Activated T-helper 9 cell treated with anti-CD3 and anti-CD28 coated beads, Interleukin-2, amount 50 U/mL, for 16 hours (primary cell): ENCODE measurements at places on chromosomes 3 and 15.

DNA sequence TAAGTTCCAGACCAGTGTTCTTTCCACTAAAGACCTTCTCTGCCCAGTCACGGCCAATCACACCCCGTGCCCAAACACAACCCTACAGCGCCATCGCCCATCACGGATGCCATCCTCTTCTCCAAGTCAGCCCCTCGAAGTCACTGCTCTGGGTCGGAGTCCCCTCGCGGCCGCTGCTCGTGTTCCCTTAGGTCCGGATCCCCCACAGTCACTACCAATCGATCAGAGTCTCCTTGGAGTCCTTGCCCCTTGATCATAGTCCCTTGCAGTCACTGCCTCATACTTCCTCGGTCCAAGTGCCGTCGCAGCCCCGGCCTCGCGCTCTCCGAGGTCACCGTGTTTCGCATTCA, 461 bp downstream of the PCYT1A start:
- DNase-seq: peak; percentile 16

- DNase-seq: no peak
Measured at GRCh38 chr3:140276703-140277102, 341.7 kb downstream of the CLSTN2 start.

DNA sequence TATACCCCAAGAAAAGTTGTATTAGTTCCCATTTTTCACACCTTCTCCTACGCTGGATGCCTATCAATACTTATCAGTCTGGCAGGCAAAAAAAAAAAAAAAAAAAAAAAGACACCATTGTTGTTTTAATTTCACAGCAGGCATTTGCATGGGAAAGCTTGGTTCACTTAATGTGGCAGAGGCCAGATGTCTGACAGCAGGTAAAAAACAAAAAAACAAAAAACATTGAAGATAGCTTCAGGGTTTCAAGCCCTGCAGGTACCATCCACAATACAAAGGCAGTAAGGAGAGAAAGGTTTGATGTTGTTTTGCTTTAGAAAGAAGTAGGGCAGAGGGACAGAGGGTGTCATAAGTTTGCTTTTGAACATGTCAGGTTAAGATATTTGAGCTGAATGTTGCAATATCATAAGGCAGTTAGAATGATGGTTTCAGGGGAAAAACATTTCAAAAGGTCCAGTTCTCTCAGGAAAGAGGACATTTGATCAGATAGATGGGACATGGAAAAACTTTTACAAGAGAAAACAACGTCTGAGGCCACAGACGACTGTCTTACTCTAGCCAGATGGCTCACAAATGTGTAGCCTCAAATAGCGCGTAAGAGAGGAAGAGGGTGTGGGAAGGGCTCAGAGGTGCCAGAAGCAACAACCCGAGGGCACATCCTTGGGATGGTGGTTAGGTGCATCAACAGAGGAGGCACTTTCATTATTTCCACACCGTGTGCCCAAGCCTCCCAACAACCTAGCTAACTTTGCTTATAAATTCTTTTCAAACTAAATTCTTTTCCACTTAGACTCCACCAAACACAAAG, 25.7 kb downstream of the PCOLCE2 start:
- DNase-seq: no peak

- no peak for DNase-seq
Measured at GRCh38 chr3:48690846-48691458, 5.2 kb upstream of the NCKIPSD start.

- DNase-seq: peak; percentile 3
Measured at GRCh38 chr3:158845765-158846350, 44.0 kb downstream of the MFSD1 start.

DNA sequence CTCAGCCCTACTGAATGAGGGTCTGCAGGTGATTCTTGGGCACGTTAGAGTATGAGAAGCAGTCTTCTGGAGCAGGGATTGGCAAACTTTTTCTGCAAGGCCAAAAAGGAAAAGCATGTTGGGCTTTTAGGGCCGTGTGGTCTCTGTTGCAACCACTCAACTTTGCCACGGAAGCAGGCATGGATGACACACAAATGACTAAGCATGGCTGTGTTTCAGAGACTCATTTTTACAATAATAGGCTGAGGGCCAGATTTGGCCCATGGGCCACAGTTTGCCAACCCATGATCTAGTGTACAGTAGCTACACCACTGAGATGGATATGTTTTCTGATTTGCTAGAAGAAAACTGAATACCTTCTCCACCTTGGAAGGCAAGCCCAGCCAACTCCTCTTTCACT, 66.1 kb upstream of the PRICKLE2 start:
- DNase-seq: no peak

GRCh38 chr3:190384309-190384756, 3.6 kb upstream of the CLDN16 start:
- no peak for DNase-seq

DNA sequence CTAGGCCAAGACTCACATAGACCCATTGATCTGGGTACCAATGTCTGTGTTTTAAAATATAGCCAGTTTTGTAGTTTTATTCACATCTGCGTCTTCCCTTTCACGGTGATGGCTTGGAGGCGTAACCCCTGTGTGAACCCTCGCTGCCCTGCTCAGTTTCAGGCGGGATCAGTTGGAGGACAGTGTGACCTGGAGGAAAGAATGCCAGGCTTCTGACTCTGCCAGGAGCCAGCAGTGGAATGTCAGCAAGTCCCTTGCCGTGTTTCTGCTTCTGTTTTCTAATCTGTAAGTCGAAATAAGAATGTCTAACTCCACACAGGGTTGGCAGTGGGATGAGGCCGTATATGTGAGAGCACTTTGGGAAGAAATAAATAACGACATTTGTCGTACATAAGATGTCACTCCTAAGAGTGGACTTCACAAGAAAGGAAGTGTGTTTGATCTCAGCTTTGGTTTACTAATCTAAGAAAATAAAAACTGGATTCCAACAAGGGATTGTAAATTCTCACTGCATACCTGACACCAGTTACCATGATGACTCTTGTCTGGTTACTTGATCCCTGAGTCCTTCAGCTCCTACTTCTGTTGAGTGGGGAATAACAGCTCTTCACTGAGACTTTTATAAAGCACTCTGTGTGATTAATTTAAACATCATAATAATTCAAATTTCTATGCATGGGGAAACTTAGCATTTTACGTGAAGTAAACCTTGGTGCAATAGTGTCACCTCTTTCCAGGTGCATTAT, 6.3 kb upstream of the CA12 start:
- DNase-seq: no peak

- no peak for DNase-seq
Measured at GRCh38 chr3:64417816-64418215, 192.6 kb upstream of the PRICKLE2 start.

DNA sequence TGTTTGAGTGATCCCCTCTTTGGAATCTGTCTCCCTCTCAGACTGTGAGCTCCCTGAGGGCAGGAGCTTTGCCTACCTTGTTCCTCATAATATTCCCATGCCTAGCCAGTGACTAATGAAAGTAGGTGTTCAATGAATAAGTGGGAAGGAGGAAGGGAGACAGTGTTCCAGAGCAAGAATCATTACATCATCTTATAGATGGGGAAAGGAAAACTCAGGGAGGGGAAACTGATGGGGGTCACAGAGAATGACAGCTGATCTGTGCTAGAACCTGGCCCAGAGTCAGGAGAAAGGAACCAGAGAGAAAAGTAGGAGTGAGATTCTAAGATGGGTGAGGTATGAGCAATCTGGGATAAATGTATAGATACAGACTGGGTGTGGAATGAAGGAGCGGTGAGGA, 29.9 kb downstream of the LINGO1 start:
- DNase-seq: no peak

DNA sequence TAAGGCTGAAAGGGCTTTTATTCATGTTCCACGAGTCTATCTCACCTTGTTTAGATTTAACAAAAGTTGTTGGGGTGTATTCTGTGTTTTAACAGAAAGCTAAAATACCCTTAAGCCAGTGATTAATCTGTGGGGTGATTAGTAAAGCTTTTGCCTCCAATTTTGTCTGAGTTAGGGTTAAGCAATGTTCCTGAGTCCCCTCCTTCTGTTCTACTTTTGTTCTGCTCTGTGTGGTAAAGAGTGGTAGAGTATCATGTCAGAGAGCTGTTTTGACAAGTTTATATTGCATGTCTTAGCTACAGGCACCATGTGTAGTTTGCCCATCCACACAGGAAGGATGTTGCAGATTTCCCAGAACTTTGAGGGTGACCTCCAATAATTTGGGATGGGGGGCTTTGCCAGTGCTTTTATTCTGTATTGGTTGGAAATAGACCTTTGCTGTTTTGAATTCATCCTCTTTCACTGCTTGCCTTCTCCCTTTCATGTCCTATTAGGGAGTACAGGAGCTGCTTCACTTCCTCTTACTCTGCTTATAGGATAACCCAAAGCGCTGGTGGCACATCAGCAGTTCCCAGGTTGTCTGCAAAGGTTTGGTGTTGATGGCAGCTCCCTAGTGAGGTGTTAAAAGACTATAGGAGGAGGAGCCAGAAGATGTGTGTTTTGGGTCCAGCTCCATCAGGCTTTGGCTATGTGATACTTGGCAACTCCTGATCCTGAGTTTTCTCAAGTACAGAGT, 7.4 kb downstream of the PDE8A start:
- no peak for DNase-seq

GRCh38 chr15:42138968-42139386, 17.5 kb downstream of the PLA2G4F start:
- no peak for DNase-seq

DNA sequence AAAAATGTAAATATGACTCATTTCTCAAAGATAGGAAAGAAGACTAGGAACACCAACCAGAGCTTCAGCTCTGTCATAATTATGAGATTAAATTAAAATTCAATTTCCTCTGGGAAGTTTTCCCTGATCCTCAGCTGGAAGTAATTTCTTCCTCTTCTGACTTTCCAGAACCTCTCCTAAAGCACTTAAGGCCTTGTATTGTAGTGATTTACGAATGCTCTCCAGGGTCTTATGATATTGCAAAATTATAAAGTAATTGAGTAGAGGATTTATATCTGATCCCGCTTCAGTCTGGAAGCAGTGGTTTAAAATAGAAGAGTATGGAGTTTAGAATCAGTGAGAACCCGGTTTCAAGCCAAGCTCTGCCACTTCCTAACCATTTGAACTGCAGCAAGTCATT, 279.8 kb downstream of the ZPLD1 start:
- no peak for DNase-seq

DNA sequence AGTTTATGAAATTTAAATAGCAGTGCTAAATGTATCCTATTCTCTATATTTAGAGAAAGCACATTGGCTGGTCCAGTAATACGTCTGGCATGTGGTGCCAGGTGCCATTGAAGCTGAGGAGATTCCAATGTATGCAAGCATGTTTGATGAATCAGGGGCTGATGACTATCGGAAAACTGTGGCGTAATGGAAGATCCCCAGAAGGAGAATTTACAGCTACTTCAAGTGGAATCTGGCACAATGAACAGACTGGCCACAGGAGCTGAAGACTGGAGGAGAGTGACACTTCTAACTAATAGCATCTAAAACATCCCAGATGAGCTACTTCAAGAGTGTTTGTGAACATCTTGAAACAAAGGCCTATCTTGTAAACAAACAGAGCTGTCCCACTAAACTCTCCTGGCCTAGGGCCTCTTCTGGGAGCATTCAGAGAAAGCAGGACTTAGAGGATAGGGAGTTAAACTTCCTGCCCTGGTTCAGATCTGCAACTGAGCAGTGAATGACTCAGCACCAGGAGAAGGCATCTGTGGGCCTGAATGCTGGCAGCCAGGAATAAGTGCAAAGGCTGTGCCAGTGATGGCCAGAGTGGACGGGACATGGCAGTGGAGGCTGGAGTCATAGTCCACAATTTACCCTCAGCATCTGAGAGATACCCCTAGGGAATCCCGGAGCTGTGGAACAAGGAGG, 15.2 kb upstream of the ACTC1 start:
- no peak for DNase-seq

DNA sequence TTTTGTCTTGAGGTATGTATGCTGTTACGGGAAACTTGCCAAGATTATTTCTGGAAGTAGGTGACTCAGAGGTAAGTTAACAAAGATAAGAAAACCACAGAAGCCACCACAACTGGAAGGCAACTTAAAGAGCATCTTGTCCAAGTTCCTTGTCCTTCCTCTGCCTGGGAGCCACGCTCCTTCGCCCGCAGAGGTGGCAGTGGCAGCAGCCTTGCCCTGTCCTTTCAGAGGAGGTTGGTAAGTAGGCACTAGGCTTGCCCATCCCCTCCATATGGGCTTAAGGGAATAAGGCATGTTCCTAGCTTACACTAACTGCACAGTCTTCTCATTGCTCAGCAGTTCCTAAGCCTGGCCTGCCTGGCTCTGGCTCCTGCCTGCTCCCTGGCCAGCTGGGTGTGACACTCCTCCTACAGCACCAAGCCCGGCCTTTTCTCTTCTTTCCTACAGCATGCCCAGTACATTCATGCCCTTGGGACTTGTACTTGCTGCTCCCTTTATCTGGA, 48.0 kb upstream of the RAB6B start:
- DNase-seq: no peak

- no peak for DNase-seq
Measured at GRCh38 chr3:74059301-74059922, 434.7 kb upstream of the PDZRN3 start.

DNA sequence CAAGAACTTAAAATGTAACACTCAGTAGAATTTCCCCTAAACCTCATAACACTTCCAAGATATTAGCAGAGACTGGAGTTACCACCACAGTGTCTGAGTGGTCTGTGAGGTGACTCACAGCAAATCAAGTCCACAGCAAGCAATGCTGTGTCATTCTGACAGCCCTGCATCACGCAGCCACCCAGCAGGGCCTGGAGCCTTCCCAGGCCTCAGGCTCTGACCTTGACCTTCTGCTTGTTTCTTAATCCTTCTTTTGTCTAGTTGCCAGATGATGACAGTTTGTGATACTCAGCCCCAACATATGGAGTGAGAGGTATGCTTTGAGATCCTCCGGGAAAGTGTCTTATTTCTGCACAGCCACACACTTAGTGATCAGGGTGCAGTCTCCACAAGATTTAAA, 82.5 kb downstream of the TOP2B start:
- DNase-seq: no peak

- DNase-seq: no peak
Measured at GRCh38 chr3:25456723-25457670, 28.9 kb downstream of the RARB start.

- no peak for DNase-seq
Measured at GRCh38 chr15:90720131-90720530, 3.0 kb downstream of the BLM start.

DNA sequence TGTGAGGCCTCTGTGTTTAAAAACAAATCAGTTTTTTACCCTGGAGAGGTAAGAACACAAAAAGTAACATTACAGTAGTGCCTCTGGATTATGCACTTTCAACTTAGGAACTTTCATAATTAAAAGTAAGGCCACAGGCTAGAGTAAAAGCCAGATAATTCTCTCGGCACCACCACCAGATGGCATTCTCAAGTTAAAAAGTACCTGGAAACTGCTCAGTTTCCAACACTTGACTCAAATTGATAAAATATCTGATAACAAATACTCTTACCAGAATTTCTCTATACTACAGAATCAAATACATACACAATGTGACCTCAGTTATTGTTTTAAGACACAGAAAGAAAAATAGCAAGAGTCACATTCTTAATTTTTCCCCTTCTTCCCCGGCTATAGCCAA, 19.9 kb downstream of the SPICE1 start:
- DNase-seq: no peak

DNA sequence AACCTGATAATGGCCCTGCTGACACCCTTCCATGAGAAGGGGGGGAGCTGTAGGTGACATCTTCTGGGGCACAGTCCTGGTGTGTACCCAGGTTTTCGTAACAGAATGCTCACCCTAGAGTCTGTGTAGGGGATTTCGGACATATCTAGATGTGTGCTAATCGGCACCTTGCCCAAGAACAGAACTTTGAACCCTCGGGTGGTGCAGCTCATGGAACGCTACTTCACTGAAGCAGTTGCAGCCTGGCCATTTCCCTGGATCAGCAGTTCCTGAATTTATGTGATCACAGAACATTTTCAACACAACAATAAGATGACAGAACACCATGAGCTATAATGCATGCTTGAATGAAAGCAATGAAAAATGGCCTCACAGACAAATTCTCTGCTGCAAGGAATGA, 57.5 kb upstream of the MUC13 start:
- no peak for DNase-seq
